Tibial nerve (tissue), 4 donors: ENCODE measurements at places on chromosomes 13 and 19. TPM values are rescaled to one million over a fixed set of nuclear protein-coding genes. Genes with fewer than 3 reads are reported as not detected.

- no peak for DNase-seq
These were observed 53.3 kb downstream of the PARP4 start for GRCh38 chr13:24459234-24459633.

DNA sequence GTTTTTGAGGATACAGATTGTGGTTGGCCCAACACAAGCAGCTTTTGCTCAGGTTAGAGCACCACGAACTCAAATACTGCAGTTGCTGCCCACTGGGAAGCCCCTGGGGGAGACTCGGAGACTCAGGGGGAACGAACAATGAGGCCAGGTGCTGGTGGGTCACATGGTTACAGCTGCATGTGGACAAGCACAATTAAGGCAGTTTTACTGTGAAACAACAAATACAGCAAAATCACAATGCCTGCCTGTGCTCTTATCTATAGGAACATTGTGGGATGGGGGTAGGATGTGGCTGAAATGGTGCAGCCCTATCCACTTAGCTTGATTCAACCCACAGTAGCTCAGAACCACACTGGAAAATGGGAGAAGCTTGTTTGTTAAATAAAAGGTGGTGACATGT lies 119.7 kb upstream of the SPATA13 start:
- DNase-seq = no peak

The CARS2 gene
- 67.7 TPM for total RNA-seq

The ZNF878 gene
- total RNA-seq = not detected

The TJP3 gene
- total RNA-seq = 0.22 TPM
